ENCODE measurements at places on chromosomes 5 and 9.

- no peak for DNase-seq
Observed at GRCh38 chr9:87595610-87596009, 97.9 kb downstream of the DAPK1 start.

- DNase-seq, result no peak
Observed at GRCh38 chr9:136774416-136775045, 10.2 kb upstream of the LCN15 start.

DNA sequence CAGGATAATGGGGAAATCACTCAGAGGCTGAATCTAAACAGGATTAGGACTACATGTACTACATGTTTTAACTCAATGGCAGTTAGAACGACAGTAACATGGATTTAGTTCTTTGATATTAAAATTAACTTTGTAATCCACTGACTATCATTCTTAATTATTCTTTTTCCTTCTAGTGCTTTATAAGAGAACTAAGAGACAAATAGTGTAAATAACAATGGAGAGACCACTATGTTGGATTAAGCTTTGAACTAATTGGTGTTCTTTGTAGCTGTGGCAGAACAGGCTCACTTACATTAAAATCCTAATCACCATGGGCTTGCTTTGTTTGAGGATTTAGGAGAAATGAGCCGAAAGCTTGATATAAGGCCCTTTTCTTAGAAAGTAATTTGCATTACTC, 18.8 kb downstream of the NMRK1 start:
- no peak for DNase-seq

GRCh38 chr5:142506756-142507155, 179.1 kb downstream of the FGF1 start:
- no peak for DNase-seq

- no peak for DNase-seq
Observed at GRCh38 chr5:174204535-174205313, 159.2 kb downstream of the NSG2 start.

Data from keratinocyte (primary cell).